ENCODE measurements at places on chromosomes 13 and 19.

GRCh38 chr13:91719033-91719432 lies 320.6 kb downstream of the GPC5 start:
- no peak for DNase-seq

DNA sequence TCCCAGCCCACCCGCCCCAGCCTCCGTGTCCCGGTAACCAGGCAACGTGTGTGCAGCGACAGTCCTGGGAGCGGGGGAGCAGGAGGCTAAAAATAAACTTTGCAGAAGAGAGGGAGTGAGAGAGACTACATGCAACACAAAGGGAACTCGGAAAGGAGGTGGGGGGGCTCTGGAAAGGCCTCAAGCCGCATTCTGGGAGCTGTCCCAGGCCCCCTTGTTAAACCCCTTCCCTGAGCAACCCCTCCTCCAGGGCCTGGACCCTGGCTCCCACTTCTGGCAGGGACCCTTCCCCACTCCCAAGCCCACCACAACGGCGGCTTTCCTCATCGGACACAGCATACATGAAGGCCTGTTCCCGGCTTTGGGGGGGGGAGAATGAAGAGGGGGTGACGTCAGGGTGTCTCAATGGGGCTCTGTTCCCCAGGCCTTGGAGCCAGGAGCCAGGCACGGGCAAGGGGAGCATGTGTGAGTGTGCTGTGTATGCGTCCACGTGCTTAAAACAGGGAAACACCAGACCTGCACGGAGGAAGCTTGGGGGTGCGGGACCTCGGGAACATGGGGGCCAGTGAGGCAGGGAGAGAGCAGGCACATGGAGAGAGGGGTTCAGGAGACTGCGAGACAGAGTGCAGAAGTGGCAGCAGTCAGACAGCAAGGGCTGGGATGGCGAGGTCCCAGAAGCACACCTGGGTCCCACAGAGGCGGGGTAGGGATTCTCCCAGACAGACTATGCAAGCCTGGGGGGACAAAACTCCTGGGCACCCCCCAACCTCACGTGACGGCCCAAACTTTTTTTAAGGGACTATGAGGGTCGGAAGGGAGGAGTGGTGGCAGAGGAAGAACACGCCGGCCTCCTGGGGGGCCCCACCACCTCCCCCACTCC lies 2.3 kb downstream of the ERF start:
- DNase-seq: no peak

DNA sequence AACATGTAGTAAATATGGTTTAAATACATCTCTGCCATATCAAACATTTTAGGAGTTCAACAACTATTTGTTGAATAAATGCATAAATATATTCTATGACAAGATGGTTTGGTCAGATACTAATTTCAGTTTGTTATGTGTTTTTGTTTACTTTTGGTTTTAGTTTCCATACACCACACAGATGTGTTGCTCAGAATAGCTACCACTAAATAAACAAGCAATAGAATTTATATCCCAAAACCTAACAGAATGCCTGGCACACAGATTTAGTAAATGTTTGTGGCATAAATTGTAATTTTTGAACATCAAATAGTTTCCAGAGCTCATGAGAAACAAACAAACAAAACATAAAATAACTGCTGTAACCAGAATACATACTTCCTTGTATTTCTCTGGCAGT lies 126.8 kb upstream of the ATXN8OS start:
- DNase-seq: no peak

DNA sequence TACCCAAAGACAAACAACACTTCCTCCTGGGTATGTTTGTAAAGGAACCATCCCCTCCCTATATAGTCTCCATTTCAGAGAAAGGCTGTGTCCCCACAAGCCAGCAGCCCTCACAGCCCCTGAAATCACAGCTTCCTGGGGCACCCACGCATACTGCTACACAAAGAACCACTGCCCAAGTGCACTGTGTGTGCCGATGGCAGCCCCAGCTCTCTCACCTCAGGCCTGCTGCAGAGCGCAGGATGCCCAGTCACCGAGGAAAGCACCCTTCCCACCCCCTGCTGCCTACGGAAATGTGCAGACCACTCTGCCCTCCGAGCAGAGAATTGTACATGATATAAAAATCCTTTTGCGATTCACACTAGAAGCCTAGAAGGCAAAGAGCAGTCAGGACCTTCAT lies 39.4 kb downstream of the SOHLH2 start:
- DNase-seq: no peak

- DNase-seq: no peak
Observed at GRCh38 chr13:42876887-42877545, 95.6 kb downstream of the FAM216B start.

DNA sequence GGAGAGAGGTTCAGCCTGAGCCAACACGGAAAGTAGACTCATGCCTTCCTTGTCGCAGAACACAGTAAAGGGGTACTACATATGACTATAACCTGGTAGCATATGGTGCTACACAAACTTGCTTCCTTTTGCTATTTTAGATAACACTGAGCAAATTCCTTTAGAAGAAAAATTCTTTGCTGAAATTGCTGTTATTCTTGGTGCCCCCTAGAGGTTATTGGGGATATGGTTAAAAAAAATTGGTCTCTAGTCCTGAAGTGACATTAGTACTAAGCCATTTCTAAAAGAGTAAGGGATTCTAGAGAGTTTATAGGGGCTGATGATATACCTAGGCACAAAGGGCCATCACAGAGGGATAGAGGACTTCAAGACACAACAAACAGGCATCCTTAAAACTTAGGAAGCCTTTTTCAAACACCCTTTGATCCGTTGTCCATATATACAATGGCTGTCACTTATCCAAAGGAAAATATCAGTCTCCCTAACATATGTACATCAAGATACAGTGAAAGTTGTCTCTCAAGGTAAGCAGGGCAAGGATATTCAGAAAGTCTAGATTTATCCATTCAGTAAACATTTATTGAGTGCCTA lies 13.9 kb upstream of the HS6ST3 start:
- DNase-seq: no peak

DNA sequence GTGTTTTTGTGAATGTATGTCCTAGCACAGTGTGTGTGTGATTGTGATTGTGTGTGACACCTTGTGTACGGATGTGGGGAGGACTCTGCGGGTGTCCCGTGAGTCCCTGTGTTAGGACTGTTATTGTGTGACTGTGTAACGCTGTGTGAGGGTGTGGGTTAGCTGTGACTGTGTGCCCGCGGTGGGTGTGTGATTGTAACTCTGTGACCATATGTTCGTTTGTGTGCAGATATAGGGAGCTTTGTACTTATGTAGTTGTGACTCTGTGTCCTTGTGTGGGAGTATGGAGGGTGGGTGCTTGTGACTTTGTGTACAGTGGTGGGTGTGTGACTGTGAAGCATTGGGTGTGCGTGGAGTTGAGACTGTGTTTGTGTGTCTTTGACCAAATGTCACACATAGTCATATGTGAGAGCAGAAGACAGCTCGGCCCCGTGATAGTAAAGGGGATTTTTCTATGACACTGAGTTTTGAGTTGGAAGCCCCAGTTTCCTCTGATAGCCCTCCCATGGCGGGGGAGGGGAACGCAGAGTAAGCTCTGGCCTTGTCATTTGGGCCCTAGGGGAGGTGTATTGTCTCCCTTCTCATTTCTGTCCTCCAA lies 949 bp upstream of the ZNF260 start:
- no peak for DNase-seq

- no peak for DNase-seq
Observed at GRCh38 chr19:29499921-29500590, 25.7 kb upstream of the VSTM2B start.

DNA sequence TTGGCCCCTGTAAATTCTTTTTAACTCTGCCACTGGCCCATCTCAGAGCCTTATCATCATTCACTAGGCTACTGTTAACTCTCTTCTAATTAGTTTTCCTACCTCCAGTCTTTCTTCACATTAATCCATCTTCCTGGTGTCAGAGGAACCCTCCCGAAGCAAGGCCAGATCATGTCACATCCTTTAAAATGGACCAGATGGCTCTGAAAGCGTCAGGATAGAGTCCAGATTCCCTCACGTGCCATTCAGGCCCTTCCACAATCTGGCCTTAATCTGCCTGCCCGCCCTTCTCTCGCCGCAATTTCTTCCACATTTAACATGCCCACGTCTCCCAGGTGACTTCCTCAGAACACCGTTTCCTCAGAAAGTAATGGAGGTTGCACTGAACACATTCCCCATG lies 86.5 kb downstream of the RFC3 start:
- no peak for DNase-seq

GRCh38 chr19:16615808-16616207 lies 12.2 kb downstream of the MED26 start:
- DNase-seq: no peak

DNA sequence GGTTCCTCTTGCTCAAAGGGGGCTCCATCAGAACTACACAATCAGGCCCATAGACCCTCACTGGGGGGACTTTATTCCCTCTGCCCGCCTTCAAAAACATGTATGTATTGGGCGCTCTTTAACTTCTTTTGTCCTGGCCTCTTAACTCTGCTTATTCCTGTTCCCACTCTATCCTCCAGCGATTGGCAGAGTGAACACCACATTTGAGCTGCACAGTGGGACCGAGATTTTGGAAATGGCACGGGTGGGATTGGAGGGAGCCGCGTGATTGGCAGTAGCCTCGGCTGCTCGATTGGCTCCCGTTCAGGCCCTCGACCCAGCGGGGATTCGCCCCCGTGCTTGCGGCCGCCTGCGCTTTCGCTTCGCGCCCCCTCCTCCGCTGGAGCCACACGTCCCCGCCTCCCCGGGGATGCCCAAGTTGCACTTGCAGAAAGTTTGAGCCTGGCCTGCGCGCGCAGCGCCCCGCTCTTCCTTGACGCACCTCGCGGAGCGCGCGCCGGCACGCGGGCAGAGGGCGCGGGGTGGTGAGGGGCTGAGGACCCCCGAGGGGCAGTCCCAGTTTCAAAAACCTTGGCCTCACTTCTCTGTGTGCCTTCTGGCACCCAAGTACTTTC lies at the start of gene ZIC5:
ZIC5 (minus strand) TSS at position 192 of the 614 bp plus-strand sequence; CDS start at position 28, 164 bp downstream.
- DNase-seq: no peak

DNA sequence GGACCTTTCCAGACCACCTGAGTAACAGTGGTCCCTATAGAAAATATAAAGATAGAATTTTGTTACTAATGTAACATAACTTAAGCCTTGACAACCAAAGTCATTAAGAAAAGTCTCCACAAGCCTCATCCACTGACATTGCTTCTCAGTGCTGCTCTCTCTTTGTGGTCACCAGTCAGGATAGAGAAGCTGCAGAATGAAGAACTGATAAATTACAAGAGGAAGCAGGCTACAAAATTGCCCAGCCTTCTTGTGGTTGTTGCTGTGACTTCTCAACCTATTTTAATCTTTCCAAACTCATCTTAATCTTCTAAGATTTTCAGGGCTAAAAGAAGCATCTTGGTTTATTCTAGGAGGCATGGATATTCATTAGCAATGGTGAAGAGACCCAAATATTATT lies 343.8 kb downstream of the MZT1 start:
- DNase-seq: no peak

- no peak for DNase-seq
Observed at GRCh38 chr19:35742121-35742724, at the start of gene IGFLR1. IGFLR1 (minus strand) TSS chr19:35742452; CDS start chr19:35741180, 1,272 bp downstream.

- no peak for DNase-seq
Observed at GRCh38 chr13:112058519-112058873, 8.5 kb upstream of the SOX1 start.

DNA sequence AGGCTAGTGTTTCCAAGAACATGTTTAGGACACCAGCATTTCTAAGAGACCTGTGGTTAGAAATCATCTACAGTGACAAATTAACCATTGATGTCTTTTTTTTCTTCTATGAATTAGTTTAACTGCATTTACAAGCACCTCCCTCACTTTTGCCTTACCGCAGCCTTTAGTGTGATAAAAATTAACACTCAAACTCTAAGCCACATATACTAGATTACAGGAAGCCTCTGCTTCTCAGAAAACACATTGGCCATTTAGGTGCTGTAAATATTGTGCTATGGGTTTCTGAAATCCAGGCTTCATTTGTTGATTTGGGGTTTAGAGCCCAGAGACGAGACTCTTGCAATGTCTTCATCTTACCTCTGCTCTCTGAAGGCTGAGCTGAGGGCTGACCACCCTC lies 34.6 kb upstream of the OLFM4 start:
- DNase-seq: no peak

GRCh38 chr19:35039881-35040825 lies 1.4 kb upstream of the HPN start:
- DNase-seq: no peak

DNA sequence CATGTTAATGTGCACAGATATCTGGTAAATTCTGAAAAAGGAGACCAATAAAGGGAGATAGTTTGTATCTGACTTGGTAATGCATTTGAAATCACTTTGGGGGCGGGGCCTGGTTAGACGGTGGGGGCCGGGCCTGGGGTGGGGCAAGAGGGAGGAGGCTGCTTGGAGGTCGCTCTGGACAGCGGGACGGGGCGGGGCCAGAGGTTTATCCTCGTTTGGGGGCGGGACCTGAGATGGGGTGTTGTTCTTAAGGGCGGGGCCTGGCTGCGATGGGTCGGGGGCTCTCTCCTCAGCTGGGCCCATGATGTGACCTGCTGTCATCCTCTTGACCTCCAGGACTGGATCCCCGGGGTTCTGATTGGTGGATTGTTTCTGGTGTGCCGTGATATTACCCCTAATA lies 4.9 kb upstream of the ZNF808 start:
- DNase-seq: no peak

DNA sequence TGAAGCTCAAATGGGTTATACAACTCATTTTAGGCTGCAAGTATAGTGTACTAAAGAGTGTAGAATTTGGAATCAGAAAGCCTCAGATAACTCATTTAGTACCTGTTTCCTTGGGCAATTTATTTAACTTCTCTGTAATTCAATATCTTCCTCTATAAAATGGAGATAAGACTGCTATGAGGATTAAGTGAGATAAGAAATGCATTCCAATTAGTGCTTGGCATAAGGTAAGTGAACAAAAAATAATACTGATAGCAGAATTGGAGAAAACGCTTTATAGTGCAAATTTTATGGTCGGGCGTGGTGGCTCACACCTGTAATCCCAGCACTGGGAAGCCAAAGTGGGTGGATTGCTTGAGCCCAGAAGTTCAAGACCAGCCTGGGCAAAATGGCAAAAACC lies 25.0 kb downstream of the DACH1 start:
- DNase-seq: no peak

- no peak for DNase-seq
Observed at GRCh38 chr13:21427741-21428140, 31.4 kb downstream of the ZDHHC20 start.
